ENCODE measurements at places on chromosomes 2 and 18.

DNA sequence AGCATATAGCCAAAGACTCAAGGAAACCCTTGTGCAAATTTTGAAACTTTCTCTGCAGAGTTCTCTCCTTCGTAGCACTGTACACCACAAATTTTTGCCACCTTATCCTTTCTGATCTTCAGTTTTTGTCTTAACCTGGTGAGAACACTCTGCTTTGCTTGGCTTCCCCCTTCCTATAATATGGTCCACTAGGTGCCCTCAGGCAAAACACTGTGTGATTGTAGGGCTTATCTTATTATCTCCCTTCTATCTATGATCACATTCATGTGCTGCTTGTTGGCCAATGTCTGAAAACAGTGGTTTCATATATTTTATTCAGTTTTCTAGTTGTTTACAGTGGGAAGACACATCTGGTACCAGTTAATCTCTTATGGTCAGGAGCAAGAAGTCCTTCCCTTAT is 111.1 kb downstream of the MTX2 start:
- no peak for DNase-seq

DNA sequence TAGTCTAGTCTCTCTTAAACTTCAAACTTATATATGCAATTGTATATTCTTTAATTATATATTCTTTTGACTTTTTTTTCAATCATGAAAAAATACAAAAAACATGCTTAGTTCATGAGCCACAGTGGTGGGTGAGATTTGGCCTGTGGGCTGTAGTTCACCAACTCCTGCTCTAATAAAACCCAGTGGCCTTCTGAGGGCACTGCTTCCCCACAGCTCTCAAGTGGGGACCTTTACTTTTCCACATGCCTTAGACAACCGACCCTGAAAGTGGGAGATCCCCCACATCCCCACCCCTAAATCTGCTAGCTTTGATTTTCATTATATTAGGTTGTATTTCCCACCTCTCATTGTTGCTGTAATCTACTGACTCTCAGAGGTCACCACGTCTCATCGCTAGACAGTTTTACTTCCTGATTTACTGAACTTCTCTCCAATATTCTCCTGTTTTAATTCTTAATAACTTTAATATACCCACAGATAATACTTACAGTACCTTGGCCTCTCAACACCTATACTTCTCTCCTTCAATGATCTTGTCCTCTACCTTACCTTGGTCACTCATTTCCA is 57.3 kb downstream of the ROCK1 start:
- no peak for DNase-seq

DNA sequence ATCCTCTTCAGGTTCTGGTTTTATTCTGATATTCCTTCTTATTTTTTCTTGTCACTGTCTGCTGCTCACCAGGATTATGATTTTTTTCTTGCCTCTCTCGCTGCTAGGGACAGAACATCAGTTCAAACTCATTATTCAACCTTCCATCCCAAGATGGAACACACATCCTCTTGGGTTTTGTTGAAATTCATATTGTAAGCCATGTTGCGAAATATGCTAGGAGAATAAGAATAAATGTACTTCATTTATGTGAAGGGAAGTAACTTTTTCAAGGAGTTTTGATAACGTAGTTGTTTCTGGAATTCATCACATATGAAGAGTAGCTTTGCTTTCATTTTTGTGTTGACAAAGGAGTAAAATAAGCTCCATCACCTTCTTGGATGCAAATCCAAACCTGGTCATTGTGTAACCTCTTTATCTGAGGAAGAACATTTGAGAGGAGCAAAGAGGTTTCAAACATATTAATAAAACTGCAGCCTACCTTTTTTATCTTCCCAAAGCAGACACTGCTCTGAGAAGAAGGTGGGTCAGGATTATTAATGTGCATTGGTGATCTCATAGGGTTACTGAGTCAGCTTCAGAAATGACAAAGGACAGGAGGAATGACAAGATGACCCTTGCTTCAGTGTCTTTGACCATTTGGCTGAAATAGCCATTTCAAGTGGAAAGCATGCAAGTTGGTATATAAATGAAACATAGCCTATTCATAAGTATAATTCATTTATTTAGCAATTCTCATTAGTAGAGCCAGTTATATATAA is 280.0 kb downstream of the GULP1 start:
- DNase-seq, result no peak

GRCh38 chr18:26488417-26489009 is 59.8 kb downstream of the KCTD1 start:
- DNase-seq, result no peak

DNA sequence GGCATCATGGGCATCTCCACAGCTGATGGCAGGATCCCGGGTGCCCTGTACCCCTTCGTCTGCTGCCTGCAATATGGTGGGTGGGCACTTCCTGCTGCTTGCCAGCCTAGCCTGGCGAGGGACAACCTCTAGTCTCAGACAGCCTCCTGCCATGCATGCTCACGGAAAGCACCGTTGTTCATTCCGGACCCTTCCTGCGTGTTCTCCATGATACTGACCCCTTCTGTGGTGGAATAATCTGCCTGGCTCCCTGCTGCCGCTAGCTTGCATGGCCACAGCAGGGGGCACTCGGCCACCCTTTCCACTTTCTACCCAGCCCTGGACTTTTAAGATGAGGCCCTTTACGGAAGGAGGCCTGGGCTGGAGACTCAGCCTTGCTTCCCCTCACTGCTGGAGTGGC is 12.0 kb downstream of the PCARE start:
- no peak for DNase-seq

GRCh38 chr18:74342416-74343043 is 26.9 kb downstream of the C18orf63 start:
- DNase-seq, result peak; percentile 66

DNA sequence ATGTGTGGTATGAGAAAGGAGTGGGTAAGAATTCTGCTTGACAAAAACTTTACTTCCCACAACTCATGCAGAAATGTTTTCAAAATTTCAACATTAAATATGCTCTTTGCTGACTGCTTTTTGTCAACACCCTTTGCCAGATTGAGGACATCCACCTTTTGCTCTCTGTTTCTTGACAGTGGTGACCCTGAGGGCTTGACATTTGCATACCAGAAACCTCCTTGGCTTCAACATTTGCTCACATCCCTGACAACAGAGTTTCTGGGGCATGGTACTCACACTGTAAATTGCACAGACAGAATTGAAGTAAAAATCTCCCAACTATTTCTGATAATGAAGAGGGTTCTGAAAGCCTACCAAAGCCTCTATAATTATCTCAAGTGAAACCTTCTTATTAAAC is 95.7 kb downstream of the RND3 start:
- DNase-seq, result no peak

- no peak for DNase-seq
These were observed 73.7 kb downstream of the TANK start for GRCh38 chr2:161233858-161234431.

- no peak for DNase-seq
These were observed 133.7 kb upstream of the HNRNPA3 start for GRCh38 chr2:177078855-177079254.

Data from fibroblast of gingiva (primary cell).